ENCODE measurements at places on chromosomes 7 and 10.

GRCh38 chr10:1402816-1403507 lies 334.4 kb downstream of the ADARB2 start:
- no peak for DNase-seq

- no peak for DNase-seq
These were observed 270.1 kb downstream of the CACNA2D1 start for GRCh38 chr7:82173400-82174021.

GRCh38 chr10:83553366-83553765 lies 585.9 kb upstream of the GHITM start:
- DNase-seq = no peak

- no peak for DNase-seq
These were observed 52.1 kb downstream of the ADRB1 start for GRCh38 chr10:114095559-114096337.

GRCh38 chr7:138917771-138918170 lies 63.4 kb downstream of the KIAA1549 start:
- no peak for DNase-seq

DNA sequence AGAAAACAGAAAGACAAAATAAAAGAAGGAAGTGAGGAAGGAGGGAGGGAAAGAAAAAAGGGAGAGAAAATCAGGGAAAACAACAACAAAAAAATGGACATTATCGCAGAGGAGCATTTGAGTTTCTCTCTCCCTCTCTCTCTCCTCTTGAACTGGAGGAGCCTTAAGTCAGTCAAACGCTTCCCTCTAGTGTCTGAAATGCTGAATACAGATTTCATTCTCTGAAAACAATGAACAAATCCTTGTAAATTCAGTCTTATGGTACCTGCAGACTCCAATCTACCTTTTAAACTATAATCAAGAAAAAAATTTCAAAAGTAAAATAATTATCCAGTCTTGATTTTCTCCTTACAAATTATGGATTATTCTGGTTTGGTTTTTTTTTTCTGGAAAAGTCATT lies 89.2 kb upstream of the PFKP start:
- no peak for DNase-seq

DNA sequence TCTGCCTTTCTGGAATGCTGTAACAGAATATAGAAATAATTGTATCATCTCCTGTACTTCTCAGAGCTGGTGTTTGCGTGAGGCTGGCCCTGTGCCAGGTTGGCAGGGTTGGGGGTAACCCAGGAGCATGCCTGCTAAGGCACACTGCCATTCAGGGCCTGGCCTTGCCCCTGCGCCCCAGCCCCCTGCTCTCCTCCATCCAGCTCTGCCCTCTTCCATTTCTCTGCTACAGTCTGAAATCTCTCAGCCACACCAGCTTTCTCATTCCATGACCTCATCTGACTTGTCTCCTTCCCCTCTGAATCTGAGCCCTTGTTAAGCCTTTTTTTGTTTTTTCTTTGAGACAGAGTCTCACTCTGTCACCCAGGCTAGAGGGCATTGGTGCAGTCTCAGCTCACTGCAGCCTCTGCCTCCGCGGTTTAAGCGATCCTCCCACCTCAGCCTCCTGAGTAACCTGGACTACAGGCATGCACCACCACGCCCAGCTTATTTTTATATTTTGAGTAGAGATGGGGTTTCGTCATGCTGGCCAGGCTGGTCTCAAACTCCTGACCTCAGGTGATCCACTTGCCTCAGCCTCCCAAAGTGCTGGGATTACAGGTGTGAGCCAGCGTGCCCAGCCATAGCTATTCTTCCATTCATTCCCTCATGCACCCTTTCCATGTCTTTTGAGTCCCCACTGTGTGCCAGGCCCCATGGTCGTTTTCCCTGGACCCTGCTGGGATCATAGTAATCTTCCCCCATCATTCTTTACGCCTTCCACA lies 206.8 kb downstream of the CUX1 start:
- DNase-seq = no peak

GRCh38 chr7:149004405-149005370 lies 23.6 kb downstream of the PDIA4 start:
- no peak for DNase-seq

- no peak for DNase-seq
These were observed 78.6 kb downstream of the GSAP start for GRCh38 chr7:77337456-77337990.

DNA sequence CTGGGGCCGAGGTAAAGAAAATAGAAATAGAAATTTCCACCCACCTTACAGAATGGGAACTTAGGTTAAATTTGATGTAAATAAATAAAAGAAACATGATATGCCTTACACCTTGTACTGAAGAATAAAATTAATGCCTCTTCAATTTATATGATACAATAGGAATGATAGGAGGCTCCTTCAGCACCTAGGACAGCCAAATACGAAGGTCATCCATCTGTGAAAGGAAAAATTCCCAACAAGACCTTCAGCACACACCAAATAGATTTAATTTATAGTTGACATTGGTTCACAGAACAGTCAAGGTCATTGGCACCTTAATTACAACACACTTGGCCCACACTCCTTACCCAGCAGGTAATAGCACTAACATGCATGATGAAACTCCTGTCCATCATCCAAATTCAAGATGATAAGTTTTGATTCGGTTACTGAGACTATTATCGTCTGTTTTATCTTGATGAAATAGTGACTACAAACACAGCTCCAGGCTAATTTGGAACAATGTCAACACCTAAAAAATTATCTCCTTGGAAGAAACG lies 250.9 kb downstream of the SNX13 start:
- no peak for DNase-seq

- DNase-seq = no peak
These were observed 7.8 kb upstream of the BHLHA15 start for GRCh38 chr7:98203261-98203963.

DNA sequence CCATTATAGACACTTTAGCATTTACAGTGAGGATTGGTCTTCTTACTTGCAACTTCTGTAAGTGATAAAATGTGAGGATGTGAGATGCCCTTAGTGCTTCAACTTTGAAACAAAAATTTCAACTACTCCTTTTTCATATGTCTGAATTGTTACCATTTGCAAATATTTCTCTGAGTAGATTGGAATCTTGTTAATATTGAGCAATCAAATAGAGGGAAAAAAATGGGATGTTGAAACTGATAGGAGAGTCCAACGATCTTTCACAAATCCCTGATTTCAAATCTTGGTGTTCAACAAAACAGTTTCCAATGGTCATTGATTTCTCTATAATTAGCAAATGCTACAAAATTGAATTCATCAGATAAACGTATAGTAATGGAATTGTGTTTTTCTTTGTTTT lies 5.5 kb upstream of the SNX10 start:
- no peak for DNase-seq

- no peak for DNase-seq
These were observed 80.7 kb downstream of the CDK6 start for GRCh38 chr7:92755680-92756079.

GRCh38 chr10:130547368-130547767 lies 411.2 kb downstream of the GLRX3 start:
- DNase-seq = no peak

GRCh38 chr7:20834656-20835055 lies 48.0 kb upstream of the SP8 start:
- no peak for DNase-seq

DNA sequence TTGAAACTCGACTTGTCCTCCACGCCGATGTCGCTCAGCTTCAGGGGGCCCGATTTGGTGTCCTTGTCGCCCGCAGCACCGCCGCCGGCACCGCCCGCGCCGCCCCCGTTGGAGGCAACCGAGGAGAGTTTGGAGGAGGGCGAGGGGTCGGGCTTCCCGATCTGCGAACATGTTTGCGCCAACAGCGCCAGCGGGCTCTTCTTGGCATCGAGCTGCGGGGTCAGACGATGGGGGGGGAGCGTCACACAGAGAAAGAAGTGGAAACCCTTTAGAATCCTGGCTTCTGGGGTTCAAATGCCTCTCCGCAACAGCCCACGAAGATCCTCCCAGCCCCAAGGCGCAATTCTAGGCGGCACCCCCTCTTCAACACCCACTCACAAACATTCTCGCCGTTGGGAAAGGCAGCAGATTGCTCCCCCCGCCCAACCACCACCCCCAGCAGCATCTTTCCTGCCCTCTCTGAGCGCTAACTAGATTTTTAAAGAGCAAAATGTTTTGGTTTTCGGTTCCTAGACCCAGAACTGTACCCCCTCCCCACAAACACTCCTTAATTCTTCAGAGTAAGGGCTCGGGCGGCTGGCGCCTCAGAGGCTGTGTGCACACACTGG lies 1.3 kb downstream of the ZNF503 start:
- DNase-seq = no peak

- no peak for DNase-seq
These were observed 14.8 kb downstream of the BBS9 start for GRCh38 chr7:33143996-33144718.

- DNase-seq = no peak
These were observed 345.5 kb upstream of the POM121L12 start for GRCh38 chr7:52689912-52690311.

GRCh38 chr7:147492606-147493005 lies 1098.0 kb upstream of the C7orf33 start:
- DNase-seq = no peak

DNA sequence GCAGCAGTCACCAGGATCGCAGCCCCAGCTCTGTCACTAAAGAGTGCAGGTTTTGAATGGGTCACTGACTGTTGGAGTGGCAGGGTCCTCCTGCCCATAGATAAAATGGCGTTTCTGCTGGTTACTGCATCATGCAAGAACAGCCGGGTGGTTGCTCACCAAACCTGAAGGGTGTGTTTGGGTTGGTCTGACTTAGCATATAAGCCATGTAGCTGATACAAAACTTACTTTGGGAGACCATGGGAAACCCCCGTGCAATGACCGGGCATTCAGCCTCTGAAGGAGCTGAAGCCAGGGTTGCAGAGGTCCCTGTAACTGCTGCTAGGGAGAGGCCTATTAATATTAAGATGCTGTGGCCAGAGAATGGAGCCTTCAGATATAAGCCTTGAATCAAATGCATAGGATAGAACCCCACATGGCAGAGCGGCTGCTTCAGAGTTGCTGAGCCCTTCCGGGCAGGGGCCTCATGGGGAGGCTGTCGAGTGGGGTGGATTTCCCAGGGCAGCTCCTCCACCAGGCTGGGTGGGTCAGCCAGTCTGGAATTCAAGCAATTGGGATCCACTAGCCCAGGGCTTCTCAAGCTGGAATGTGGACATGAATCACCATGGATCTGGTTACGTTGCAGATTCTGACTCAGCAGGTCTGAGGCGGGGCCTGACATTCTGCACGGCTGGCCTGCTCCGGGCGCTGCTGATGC lies 70.9 kb upstream of the CTBP2 start:
- no peak for DNase-seq

DNA sequence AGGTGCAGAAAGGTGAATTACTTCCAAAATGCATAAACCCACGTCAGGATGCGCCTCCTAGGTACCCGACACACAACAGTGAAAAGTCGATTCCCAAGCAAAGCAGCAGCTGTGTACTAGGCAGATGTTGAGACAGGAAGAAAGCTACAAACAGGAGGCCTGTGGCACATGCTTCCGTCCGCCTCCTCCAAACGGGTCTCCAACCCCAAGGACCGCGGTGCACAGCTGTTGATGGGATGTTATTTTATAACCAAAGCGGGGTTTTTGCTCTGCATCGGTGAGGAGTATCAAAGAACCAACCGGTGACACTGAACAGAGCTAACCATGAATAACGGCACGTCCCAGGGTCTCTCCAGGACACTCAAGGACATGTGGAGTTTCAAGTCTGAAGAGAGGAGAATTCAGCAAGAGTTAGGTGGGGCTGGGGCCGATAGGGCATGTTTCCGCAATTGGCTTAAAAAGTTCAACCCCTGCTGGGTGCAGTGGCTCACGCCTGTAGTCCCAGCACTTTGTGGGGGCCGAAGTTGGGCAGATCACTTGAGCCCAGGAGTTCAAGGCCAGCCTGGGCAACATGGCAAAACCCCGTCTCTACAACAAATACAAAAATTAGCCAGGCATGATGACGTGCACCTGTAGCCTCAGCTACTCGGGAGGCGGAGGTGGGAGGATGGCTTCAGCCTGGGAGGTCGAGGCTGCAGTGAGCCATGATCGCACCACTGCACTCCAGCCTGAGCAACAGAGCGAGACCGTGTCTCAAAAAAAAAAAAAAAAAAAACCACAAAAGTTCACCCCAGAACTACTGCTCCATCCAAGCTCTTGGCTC lies 108.0 kb downstream of the SMURF1 start:
- no peak for DNase-seq

GRCh38 chr7:83579740-83580139 lies 69.2 kb downstream of the SEMA3E start:
- DNase-seq = no peak

- no peak for DNase-seq
These were observed 17.4 kb downstream of the TECPR1 start for GRCh38 chr7:98234429-98235147.

DNA sequence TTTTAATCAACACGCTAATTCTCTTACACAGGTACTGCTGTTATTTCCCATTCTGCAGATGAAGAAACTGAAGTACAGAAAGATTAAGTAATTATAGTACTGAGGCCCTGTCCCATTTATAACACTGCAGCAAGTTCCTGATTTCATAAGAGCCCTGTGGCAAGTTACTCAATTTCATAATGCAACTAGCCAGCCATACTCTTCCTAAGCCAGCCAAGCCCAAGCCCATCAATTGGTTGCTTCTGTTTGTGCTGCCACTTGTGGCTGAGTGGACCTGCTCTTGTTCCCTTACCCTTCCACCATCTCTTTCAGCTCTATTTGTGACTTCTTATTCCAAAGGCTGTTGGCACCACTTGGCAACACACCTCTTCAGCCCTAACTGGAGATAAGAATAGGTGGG lies 19.7 kb upstream of the PRPF18 start:
- DNase-seq = no peak

- no peak for DNase-seq
These were observed 19.9 kb upstream of the HSPB1 start for GRCh38 chr7:76282344-76283253.

- DNase-seq = no peak
These were observed 11.9 kb downstream of the STEAP1 start for GRCh38 chr7:90166153-90166552.

DNA sequence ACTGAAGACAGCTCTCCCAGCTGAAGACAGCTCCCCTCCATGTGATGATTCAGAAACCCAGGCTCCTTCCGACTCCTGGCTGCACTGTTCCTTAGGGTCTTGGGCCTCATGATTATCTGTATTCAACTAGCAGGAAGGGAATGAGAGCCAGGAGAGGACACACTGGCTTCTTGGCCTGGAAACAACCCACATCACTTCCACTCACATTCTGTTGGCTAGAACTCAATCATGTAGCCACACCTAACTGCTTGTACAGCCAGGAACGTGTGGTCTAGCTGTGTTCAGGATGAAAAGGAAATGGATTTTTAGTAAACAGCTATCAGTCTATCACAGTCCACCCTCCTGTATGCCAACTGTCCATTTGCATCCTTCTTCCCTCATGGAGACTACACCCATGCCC lies 30.5 kb upstream of the XPNPEP1 start:
- no peak for DNase-seq

GRCh38 chr10:74118804-74119203 lies 31.8 kb downstream of the AP3M1 start:
- no peak for DNase-seq

All from left colon (tissue), 2 donors.